ENCODE measurements at places on chromosomes 13 and 19.
A peak's percentile ranks its signal among the peaks of the same experiment; 100 is the strongest.

DNA sequence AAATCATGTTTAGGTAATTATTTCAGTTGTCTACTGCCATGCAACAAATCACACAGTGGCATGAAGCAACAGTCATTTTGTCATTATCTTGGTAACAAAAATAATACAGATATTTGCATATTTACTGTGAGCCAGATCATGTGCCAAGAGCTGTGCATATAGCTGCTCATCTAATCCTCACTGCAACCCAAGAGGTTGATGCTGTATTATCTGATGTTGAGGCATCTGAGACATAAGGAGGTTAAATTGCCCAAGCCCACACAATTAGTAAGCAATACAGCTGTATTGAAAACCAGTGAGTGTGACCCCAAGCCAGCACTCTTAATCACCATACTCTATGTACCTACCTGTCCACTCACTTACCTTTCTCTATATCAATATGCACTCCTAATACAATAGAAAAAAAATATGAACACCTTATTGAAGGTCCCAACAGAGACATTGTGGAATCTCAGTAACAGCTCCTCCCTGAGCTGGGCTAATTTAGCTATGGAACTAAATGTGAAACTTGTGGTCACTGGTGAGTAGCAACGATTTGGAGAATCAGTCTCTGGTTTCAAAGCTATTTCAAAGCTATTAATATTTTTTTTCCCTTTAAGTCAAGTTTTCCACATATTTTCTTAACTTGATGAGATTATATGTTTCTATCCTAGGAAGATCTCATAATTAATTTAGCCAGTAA lies 185.2 kb downstream of the KLF12 start:
- DNase-seq = no peak

DNA sequence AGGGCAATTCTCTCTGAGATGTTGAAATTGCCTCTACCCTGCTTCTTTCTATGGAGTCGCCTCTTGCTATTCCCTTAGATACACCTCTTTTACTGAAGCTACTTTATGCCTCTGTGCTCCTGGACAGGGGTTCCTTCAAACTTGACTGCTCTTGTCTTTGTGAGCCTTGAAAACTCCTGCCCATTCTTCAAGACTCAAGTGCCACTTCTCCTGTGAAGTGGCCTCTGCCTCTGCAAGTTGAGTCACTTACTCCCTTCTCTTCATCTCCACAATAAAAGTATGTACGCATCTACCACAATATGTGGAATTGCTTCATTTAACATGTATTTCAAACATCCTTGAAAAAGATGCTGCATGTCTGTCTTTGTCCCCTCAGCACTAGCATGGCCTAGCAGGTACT lies 66.0 kb upstream of the TPP2 start:
- DNase-seq = no peak

DNA sequence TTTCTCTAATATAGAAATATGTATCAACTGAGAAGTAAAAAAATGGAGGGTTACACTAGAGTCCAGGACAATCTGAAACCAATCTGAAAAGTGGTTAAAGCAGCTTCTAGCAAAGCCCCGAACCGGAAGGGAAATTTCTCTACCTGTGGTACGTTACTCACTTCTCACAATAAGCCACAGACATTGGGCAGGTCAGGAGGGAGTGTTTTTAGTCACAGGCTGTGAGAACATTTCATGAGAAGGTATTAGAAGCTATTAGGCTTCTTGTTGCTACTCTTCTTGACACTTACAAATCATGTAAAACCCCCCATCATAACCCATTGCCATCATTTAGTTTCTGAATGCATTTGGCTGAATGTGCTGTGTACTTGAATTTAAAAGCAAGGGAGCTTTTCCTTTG lies 120.9 kb downstream of the NUFIP1 start:
- peak; percentile 29 for DNase-seq

DNA sequence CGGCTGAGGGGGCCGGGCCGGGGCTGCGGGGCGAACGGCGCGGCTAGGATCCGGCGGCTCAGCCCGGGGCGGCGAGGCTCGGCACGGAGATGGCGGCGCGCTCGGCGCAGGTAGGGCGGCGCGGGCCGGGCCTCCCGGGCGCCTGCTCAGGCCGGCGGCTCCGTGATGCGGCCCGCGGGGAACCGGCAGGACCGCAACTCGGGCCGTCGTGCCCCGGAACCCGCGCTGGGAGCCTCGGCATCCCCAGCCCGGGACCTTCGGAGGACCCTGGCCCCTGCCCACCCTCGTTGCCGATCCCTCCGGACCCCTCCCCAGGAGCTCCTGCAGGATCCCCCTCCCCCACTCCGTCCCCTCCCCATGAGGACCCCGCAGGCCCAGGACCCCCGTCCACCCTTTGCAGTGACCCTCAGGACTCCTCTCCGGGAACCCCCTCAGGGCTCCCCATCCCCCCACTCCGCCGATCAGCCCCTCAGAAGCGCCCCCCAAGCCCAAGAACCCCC lies 304 bp downstream of the EVI5L start:
- DNase-seq = no peak

DNA sequence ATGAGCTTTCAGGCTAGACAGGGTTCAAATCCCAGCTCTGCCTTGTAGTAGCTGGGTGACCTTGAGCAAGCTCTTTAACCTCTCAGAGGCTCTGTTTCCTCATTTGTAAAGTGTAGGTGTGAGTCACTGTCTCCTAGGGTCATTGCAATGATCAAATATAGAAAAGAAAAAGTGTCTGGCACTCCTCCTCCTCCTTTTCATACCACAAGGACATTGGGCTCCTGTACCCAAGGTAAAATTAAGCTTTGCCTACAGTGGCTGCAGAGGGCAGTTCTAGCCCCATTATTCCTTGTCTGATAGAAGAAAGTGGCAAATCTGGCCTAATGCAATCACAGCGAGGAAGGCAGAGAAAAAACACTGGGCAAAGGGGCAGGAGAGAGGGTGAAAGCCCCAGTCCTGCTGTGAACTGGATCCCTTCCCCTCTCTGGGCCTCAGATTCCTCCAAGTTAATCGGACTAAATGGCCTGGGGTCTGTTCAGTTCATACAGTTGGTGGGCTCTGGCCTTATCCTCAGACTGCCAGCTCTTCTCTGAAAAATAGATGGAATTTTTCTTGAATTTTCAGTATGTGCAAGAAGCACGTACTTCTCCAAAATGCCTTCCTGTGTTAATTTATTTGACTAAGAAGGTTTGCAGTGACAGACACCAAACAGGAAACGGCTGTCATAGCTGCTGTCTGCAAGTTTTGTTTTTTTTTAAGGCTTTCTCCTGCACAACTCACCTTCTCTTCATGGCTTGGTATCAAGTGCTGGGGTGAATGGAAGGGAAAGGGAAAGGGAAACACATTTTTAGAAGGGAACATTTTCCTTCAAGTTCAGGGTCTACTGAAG lies 35.3 kb downstream of the RGCC start:
- no peak for DNase-seq

GRCh38 chr13:35993686-35994085 lies 137.5 kb downstream of the DCLK1 start:
- DNase-seq = no peak

GRCh38 chr19:41935760-41936415 lies 7.6 kb upstream of the ERFL start:
- no peak for DNase-seq

- no peak for DNase-seq
Observed at GRCh38 chr13:112752711-112753541, 63.1 kb downstream of the ATP11A start.

DNA sequence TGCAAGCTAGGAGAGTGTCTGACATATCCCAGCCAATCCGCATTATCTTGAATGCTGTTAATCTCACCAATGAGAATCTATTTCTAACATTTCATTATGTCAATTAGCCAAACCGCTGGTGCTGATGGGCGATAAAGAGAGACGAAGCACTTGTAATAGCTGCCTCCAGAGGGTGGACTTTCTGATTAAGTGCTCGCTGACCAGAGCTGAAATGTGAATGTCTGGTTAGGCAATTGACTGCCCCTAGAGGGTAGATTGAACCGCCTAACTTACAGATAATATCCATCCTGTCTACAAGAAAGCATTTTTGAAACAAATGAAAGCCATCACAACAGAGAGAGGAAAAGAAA lies 552 bp upstream of the GRWD1 start:
- no peak for DNase-seq

GRCh38 chr13:46173656-46174055 lies 8.3 kb downstream of the LCP1 start:
- no peak for DNase-seq

DNA sequence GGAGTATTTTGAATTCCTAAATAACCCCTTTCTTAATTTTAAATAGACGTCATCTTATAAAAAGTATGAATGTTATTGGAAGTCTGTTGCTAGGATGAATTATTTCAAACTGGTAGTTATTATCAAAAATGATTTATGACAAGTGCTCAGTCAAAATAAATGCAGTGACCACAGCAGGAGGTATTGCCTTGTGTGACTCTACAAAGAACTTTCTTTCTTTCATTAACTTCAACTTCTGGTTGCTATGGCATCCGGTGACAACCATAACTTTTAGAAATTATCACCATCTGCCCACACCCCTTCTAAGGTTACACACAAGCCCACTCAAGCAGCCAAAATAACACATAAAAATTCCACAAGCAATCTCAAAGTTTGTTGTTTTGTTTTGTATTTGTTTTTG lies 189.9 kb downstream of the DACH1 start:
- no peak for DNase-seq

- DNase-seq = no peak
Observed at GRCh38 chr19:43572171-43572588, 3.1 kb downstream of the XRCC1 start.

GRCh38 chr13:44879452-44880058 lies 109.7 kb downstream of the NUFIP1 start:
- no peak for DNase-seq

- DNase-seq = no peak
Observed at GRCh38 chr13:43232144-43232872, 208.9 kb downstream of the DNAJC15 start.

DNA sequence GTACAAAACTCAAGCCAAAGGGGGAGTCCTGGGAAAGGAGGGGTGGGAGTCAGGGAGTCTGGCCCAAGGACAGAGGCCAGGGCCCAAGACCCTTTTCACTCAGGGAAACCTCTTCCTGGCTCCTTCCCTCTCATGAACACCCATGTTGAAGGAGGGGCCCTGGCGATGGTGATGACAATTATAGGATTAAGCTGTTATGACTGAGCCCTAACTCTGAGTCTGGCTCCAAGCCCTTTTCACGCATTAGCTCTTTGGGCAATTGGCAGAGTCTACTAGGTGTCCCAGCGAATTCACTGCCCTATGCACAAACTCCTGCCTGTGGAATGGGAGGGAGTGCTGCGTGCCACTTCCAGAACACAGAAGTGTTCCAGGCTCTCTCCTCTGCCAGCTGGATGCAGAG lies 20.7 kb downstream of the ZNF575 start:
- DNase-seq = no peak

- DNase-seq = no peak
Observed at GRCh38 chr13:112735791-112736190, 46.0 kb downstream of the ATP11A start.

GRCh38 chr13:23462815-23463559 lies 29.5 kb upstream of the SACS start:
- no peak for DNase-seq

- no peak for DNase-seq
Observed at GRCh38 chr13:22049384-22049783, 378.5 kb downstream of the FGF9 start.

- DNase-seq = no peak
Observed at GRCh38 chr19:19461671-19462622, 53.4 kb downstream of the TSSK6 start.

- DNase-seq = no peak
Observed at GRCh38 chr13:85564598-85564997, 234.6 kb downstream of the SLITRK6 start.

- DNase-seq = no peak
Observed at GRCh38 chr19:16561382-16561781, 10.8 kb downstream of the SLC35E1 start.

DNA sequence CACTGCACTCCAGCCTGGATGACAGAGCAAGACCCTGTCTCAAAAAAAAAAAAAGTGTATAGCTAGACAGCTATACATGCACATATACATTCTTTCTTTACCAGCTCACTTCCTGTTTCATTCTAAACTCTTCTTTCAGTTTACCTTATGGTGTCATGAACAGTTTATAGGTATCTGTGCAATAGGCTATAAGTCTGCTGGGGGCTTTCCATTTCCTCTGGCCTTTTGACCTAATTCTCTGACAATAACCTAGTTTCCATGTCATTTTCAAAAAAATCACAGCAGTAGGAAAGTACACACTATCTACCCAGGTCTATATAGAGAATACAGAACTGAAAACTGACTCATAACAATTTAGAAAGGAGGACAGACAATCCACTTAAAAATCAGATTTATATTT lies 24.4 kb upstream of the URAD start:
- no peak for DNase-seq

- DNase-seq = peak; percentile 12
Observed at GRCh38 chr13:75480671-75481175, 1.2 kb downstream of the TBC1D4 start.

DNA sequence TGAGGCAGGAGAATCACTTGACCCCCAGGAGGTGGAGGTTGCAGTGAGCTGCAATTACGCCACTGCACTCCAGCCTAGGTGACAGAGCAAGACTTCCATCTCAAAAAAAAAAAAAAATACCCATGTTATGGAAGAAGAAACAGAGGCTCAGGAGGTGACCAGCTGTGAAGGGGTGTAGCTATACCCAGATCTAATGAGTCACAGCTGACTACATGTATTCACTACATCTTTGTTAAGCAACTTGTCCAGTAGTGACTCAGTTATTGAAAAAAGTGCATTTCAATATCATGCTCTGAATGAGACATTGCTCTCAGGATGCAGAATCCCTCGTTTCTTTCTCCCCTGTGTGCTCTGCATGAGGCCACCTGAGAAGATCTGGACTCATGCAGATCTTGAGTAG lies 16.1 kb upstream of the SPART start:
- no peak for DNase-seq

GRCh38 chr13:106651442-106651841 lies 83.5 kb upstream of the ARGLU1 start:
- DNase-seq = no peak

- no peak for DNase-seq
Observed at GRCh38 chr13:109627649-109628048, 158.7 kb downstream of the IRS2 start.

- no peak for DNase-seq
Observed at GRCh38 chr13:40024967-40025714, 369.7 kb downstream of the COG6 start.

DNA sequence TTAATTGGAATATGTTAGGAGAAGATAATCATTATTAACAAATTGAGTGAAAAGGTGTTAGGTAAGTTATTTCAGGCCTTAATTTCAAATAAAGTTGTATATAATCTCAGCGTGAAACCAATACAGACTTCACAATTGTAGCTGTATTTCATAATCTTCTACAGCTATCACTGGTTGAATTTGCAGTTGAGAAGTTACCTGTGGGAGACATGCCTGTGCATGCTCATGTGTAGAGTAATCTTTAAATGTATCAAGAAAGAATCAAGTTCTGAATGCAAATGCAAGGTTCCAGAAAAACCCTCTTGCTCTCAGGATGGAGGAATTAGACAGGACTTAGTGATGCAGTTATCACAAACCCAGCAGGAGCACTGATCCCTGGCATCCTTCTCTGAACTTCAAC lies 938.4 kb upstream of the SLC10A2 start:
- DNase-seq = no peak

- DNase-seq = no peak
Observed at GRCh38 chr13:78520425-78520824, 82.9 kb downstream of the POU4F1 start.
